Astrocyte (in vitro differentiated cells and primary cell): ENCODE measurements at places on chromosomes 11 and 22.

GRCh38 chr11:126857860-126858808 is 142.4 kb downstream of the KIRREL3 start:
- peak; percentile 90 for DNase-seq

GRCh38 chr22:20024650-20025397 is 3.9 kb downstream of the TANGO2 start:
- no peak for DNase-seq

DNA sequence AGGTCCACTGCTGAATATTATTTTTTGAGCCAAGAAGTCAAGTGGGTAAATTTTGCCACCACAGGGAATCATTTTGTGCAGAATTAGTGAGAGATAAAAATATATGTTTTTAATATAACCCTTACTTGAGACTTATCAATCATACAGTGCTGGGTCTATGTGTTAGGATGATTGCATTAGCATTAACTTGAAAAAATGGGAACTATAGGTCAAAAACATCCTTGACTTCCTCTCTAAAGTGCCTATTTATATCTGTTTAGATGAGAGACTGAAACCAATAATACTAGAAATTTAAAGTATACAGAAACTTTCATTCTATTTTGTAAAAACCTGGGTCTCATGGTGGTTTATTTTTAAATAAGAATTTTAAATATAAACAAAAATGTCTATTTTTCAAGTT is 65.1 kb upstream of the CARD18 start:
- no peak for DNase-seq

GRCh38 chr11:27807596-27807995 is 107.3 kb upstream of the BDNF start:
- DNase-seq: no peak

GRCh38 chr11:134636071-134636470 is 224.0 kb upstream of the B3GAT1 start:
- no peak for DNase-seq

GRCh38 chr11:121366038-121366437 is 73.5 kb downstream of the SC5D start:
- no peak for DNase-seq

DNA sequence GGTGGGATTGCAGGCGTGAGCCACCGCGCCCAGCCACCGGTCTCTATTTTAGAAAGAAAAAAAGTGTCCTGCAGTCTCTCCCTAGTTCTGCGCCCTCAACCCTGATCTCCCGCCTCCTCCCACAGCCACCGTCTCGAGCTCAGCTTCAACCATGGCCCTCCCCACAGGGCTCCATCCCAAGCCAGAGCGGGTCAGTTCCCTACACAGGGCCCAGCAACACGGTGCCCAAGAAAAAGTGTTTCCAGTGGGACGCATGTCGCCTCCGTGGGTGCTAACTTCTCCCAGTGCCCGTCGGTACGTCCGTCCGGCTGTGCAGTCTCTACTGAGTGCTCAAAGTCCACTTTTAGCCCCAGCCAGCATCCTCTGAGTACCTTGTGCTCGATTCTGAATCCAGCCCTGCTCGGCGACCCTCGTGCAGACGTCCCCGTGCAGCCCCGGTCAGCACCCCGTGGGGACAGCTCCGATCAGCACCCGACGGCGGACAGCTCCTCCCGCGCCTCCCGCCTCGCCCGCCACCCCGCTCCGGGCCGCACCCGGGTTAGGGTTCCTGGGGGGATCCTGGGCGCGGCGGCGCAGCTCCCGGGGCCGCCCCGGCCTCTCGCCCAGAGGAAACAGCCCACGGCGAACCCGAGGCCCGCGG is 657 bp upstream of the MAPK8IP2 start:
- DNase-seq: no peak

GRCh38 chr11:134022748-134023147 is 46.1 kb upstream of the JAM3 start:
- no peak for DNase-seq

DNA sequence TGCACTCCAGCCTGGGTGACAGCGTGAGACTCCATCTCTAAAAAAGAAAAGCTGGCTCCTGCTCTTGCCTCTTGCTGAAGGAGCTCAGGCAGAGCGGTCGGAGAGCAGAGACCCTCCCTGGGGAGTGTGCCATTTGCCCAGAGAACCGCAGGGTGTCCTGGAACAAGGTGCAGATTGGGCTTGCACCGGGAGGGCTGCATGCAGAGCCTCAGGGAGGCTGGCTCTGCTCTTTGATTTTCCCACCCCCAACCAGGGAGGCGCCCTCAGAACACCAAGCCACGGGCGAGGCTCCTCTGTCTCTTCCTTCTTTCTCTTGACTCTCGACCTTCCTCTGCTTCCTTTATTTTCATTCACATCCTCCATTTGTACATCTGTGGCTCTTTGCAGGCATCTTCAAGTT is 889.1 kb downstream of the OPCML start:
- DNase-seq: no peak

DNA sequence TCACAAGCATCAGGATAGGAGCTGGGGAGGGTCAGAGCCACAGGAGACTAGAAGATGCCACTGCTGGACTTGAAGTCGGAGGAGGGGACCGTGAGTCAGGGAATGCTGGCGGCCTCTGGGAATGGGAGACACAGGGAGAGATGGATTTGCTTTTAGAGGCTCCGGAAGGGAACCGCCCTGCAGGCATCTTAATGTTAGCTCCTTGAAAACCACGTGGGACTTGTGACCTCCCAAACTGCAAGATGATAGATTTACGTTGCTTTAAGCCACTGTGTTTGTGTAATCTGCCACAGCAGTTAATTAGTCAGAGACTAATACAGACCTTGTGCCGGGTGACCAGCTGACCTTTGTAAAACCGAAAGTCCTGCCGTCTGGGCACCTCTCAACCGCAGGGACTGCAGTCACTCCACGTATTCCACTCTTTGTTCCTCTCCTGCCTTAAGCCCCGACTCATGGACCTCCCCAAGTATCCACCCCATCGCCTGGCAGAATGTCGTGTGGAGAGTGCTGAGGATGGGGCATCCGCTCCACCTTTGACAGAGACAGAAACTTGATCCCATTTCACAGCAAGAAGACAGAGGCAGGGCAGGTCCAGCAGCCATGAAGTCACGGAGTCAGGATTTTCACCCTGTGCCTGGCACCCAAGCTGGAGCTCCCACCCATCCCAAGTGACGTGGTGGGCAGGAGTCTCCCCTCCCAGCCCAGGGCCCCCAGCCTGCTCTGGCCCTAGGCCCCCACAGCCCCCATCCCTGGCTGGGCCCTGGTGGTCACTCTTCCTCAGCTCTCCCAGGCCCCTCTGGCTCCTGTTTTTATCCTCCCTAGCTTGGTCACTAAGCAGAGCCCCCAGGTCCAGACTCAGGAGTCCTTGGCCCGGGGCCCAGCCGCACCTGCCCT is 19.4 kb upstream of the CTSD start:
- DNase-seq: peak; percentile 50

GRCh38 chr22:35589071-35589755 is 27.9 kb downstream of the MB start:
- DNase-seq: peak; percentile 70

DNA sequence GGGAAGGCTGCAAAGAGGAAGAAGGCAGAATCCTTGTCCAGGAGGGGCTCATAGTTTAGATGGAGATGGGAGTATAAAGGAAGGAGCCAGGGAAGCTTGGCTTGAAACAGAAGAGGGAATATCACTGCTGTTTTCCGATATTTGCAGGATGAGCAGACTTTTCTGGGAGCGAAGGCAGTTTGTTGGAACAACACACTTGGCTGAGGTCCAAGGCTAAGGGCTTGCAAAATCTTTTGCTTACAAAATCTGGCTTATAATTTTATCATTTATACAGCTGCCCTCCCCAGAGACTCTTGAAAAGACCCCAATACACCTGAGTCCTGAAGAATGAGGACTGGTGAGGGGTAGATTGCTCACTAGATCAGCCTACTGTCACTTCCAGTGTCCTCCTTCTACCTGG is 174.8 kb downstream of the NELL1 start:
- no peak for DNase-seq

DNA sequence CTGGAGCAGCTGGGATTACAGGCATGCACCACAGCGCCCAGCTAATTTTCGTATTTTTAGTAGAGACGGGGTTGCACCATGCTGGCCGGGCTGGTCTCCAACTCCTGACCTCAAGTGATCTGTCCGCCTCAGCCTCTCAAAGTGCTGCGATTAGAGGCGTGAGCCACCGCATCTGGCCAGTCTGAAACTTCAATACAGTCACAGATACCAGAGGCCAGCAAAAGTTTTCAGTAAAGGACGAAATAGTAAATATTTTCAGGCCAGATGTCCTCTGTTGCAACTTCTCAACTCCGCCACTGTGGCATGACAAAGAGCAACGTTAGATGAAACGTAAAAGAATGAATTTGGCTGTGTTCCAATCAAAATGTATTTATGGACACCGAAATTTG is 403.6 kb downstream of the MN1 start:
- no peak for DNase-seq

DNA sequence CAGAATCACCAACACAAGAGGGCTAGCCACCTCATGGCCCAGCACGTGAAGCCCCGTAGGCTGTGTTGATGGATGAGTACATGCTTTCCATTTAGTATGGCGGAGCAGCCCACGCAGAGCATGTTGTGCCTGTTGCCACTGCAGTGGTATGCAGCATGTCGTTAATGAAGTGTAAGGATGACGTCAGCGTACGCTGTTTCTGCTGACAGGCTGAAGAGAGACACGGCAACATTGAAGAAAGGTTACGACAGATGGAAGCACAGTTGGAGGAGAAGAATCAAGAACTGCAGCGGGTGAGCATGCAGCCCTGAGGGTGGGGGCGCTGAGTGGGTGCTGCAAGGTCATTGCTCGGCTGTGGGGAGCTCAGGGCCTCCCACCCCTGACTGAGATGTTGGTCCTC is 62.8 kb downstream of the PPFIA1 start:
- peak; percentile 22 for DNase-seq

- no peak for DNase-seq
Observed at GRCh38 chr11:40513281-40513680, 946.2 kb downstream of the LRRC4C start.

DNA sequence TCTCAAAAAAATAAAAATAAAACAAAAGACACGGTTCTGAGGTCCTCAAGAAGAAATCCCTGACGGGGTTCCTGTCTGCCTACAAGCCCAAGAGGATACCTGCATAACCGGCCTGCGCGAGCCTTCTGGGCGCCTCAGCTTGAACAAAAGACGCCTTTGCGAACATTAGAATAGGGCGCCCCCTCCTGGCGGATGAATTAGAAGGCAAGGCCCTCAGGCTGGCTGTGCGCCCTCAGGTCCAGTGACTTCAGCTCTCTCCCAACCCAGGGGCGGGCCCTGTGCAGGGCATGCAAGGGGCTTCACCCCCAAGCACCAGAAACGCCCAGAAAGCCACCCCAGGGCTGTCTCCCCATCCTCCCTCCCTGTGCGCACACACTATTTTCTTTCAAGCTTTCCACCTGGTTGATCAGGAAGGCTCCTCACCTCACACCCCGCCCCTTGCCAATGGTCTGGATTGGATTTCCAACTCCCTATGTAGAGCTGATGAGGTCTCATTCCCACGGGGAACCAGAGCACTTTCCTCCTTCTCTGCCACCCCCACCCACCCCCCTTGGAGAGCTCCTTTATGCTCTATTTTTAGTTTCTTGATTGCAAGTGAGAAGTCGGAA is 273.3 kb downstream of the BUD13 start:
- DNase-seq: peak; percentile 10

GRCh38 chr11:27150098-27150497 is 109.5 kb downstream of the BBOX1 start:
- no peak for DNase-seq

- DNase-seq: no peak
Observed at GRCh38 chr22:35542157-35542938, 1.7 kb downstream of the RASD2 start.

DNA sequence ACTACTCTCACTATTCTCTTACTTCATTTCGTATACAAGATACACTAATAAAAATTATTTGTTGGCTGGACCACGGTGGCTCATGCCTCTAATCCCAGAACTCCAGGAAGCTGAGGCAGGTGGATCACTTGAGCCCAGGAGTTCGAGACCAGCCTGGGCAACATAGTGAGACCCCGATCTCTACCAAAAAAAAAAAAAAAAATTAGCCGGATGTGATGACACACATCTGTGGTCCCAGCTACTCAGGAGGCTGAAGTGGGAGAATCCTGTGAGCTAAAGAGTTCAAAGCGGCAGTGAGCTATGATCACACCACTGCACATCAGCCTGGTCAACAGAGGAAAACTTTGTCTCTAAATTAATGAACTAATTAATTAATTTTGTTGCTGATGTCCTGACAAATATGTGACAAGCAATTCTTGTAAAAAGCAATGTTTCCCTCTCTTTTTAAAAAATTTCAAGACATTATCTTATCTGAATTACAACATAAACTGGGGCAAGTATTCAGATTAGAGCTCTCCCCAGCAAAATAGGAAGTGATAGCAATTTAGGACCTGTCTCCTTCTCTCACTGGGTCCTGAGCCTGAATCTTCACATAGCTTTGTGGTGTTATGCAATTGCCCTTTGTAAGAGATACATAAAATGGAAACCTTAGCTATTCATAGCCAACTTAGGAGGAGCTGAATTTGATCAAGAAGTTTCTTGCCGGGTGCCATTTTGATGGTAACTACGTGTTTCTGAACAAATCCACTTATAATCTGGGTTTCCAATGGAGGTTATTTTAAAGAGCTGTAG is 17.6 kb upstream of the TMA7B start:
- no peak for DNase-seq

GRCh38 chr11:86518211-86518610 is 143.5 kb downstream of the CCDC81 start:
- no peak for DNase-seq

GRCh38 chr22:35651085-35651484 is 2.8 kb downstream of the APOL6 start:
- no peak for DNase-seq

DNA sequence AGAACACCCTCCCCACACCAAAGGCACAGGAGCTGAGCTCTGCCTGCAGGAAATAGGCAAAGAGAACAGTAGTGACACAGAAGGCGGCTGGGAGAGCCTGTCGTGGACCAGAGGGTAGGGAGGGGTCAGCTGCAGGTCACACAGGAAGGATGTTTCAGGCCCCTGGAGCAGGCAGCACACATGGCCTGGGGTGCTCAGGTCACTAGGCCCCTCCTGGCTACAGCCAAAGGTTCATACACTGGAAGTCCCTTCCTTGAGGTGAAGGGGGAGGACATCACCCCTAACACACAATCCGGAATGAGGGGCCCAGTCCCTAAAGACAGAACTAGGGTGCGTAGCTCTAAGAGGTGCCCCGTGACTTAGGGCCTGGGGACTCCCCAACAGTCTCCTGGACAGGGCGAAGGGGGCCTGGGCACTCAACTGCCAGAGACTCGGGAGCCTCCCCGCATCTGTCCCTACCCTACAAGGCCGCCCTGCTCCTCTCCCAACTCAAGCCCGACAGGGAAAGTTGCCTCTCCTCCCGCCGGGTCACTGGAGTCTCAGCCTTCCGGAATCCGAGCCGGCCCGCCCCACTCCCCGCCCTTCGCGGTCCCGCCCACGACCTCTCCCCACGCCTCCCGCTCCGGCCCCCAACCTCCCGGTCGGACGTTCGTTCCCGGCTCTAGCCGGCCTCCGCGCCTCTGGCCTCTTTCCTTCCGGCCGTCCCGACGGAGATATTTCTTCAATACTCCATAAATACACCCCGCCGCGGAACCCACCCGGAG is at the start of gene CYB5R2:
Gene CYB5R2, minus strand, starts transcription at position 541 of the 764 bp plus-strand sequence. CDS start 675 bp downstream, outside the sequence.
- DNase-seq: no peak

- no peak for DNase-seq
Observed at GRCh38 chr11:131880976-131881375, 510.6 kb downstream of the NTM start.
